ENCODE measurements at places on chromosomes 12 and 14. TPM values are rescaled to one million over a fixed set of nuclear protein-coding genes. Genes with fewer than 3 reads are reported as not detected.

Gene NYNRIN
- total RNA-seq, result not detected

Gene RTN1
- not detected for total RNA-seq

Gene KLHDC2
- 19.0 TPM for total RNA-seq

Gene HCAR2
- total RNA-seq, result not detected

Gene GCN1
- 192 TPM for total RNA-seq

Gene NPFF
- not detected for total RNA-seq

Gene TCL1B
- total RNA-seq, result not detected

Gene MYF5
- not detected for total RNA-seq

Gene ESRRB
- 0.11 TPM for total RNA-seq

Gene AMN
- total RNA-seq, result 2.0 TPM

Gene PLEKHG7
- total RNA-seq, result not detected

Gene ALDH1L2
- total RNA-seq, result 0.35 TPM

Gene ACOT6
- total RNA-seq, result not detected

Gene CD4
- total RNA-seq, result 76.9 TPM

Gene REM2
- 0.13 TPM for total RNA-seq

Gene RNASE3
- not detected for total RNA-seq

Gene ACYP1
- 17.3 TPM for total RNA-seq

Gene MYO1H
- total RNA-seq, result not detected

Gene KRT86
- total RNA-seq, result not detected

Gene SOS2
- total RNA-seq, result 8.3 TPM

Gene MAP1LC3B2
- 1.1 TPM for total RNA-seq

Gene OR4K17
- total RNA-seq, result not detected

Gene APOF
- total RNA-seq, result not detected

Gene EMP1
- total RNA-seq, result 17.2 TPM

Gene NKX2-1
- 0.13 TPM for total RNA-seq

Gene ACVRL1
- 0.29 TPM for total RNA-seq

Gene CIROP
- total RNA-seq, result not detected

Gene ACTR10
- total RNA-seq, result 35.4 TPM

Gene LRRC10
- total RNA-seq, result not detected

Data from activated T-cell treated with anti-CD3 and anti-CD28 coated beads, Interleukin-2, amount 50 U/mL, for 4 hours (primary cell).